Muscle of leg (tissue), 16 donors: ENCODE measurements at places on chromosomes 16 and 17. TPM values are rescaled to one million over a fixed set of nuclear protein-coding genes. Genes with fewer than 3 reads are reported as not detected.

- peaks cover 14% of the 10 kb centered on the region for H3K4me1 ChIP-seq
- DNase-seq = no peak
- H3K36me3 ChIP-seq = peaks cover 9% of the 10 kb centered on the region
Observed at GRCh38 chr16:50802961-50803360, 61.1 kb downstream of the CYLD start.

DNA sequence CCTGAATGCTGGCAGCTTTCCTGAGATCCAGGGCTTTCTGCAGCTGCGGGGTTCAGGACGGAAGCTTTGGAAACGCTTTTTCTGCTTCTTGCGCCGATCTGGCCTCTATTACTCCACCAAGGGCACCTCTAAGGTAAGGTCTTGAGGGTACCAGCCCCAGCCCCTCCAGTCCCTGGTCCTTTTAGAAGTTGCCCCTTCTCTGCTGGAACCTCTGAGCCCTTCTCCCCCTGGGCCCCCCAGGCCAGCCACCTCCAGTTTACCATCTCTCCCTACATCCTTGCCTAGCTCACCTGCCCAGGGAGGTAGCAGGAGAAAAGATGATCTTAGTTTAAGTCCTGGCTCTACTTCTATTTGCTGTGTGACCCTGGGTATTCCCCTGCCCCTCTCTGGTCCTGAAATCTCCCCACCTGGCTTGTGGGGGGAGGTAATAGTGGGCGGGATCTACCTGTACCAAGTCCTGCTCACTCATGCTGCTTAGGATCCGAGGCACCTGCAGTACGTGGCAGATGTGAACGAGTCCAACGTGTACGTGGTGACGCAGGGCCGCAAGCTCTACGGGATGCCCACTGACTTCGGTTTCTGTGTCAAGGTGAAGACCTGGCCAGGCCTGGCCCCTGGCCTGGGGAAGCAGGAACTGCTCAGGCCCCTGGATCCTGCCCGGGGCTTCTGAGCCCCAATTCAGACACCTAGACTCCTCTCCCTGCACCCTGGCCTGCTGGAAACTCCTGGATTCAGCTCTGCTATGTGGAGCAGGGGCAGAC lies 6.5 kb downstream of the GRB7 start:
- H3K27me3 ChIP-seq = peaks cover 54% of the 10 kb centered on the region
- H3K4me1 ChIP-seq = peaks cover 13% of the 10 kb centered on the region
- no peak overlapping the region for H3K4me3 ChIP-seq
- H3K36me3 ChIP-seq = no peaks in the 10 kb centered on the region
- no peak overlapping the region for H3K27ac ChIP-seq

GRCh38 chr16:29807426-29808218 lies 1.3 kb downstream of the MAZ start:
- peaks cover 38% of the 10 kb centered on the region for H3K36me3 ChIP-seq
- H3K4me3 ChIP-seq = peak overlapping the region; percentile 56
- peak; percentile 96 for DNase-seq
- H3K27me3 ChIP-seq = peaks cover 2% of the 10 kb centered on the region
- peaks cover 70% of the 10 kb centered on the region for H3K4me1 ChIP-seq
- H3K27ac ChIP-seq = peak overlapping the region; percentile 81

- no peaks in the 10 kb centered on the region for H3K4me1 ChIP-seq
- H3K4me3 ChIP-seq = no peak overlapping the region
- no peak for DNase-seq
- H3K27ac ChIP-seq = no peak overlapping the region
- H3K36me3 ChIP-seq = no peaks in the 10 kb centered on the region
- no peaks in the 10 kb centered on the region for H3K27me3 ChIP-seq
Observed at GRCh38 chr17:35069311-35069710, 5.8 kb upstream of the RFFL start.

- H3K4me3 ChIP-seq = no peak overlapping the region
- DNase-seq = no peak
- no peak overlapping the region for H3K27ac ChIP-seq
- no peaks in the 10 kb centered on the region for H3K36me3 ChIP-seq
- H3K27me3 ChIP-seq = no peaks in the 10 kb centered on the region
Observed at GRCh38 chr16:89354325-89354724, 136.0 kb downstream of the ANKRD11 start.

DNA sequence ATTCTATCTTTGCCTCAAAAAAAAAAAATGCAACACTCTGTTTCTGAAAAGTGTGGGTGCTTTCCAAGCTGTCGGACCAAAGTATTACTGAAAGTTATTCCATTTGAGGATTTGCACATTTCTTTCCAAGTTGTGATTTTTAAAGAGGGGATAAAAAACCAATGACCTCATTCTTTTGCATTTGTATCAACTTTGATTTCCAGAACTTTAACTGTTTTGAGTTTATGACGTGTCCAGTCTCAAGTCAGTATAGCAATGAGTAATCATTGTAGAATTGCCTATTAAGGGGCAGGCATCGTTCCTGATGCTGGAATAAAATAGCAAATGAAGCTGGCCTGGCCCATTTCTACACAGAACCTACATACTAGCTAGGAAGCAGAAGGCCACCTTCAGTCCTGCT lies 229.6 kb upstream of the RBFOX1 start:
- H3K36me3 ChIP-seq = no peaks in the 10 kb centered on the region
- H3K27me3 ChIP-seq = no peaks in the 10 kb centered on the region
- no peak overlapping the region for H3K27ac ChIP-seq
- DNase-seq = no peak

- peaks cover 87% of the 10 kb centered on the region for H3K27me3 ChIP-seq
- H3K27ac ChIP-seq = no peak within 1 kb of the TSS
- H3K36me3 ChIP-seq = no peaks in the 10 kb centered on the region
- DNase-seq = peak; percentile 77
- peaks cover 26% of the 10 kb centered on the region for H3K4me1 ChIP-seq
Observed at GRCh38 chr17:34579017-34579946, at the start of gene TMEM132E. TMEM132E (plus strand) TSS chr17:34579582; CDS start chr17:34581077, 1,495 bp downstream.

GRCh38 chr16:78375055-78375679 lies 275.7 kb downstream of the WWOX start:
- DNase-seq = no peak
- H3K27me3 ChIP-seq = no peaks in the 10 kb centered on the region
- peak overlapping the region; percentile 49 for H3K27ac ChIP-seq
- H3K36me3 ChIP-seq = no peaks in the 10 kb centered on the region
- peaks cover 11% of the 10 kb centered on the region for H3K4me1 ChIP-seq

- DNase-seq = no peak
- no peak overlapping the region for H3K27ac ChIP-seq
Observed at GRCh38 chr16:81813648-81814047, 34.6 kb downstream of the PLCG2 start.

DNA sequence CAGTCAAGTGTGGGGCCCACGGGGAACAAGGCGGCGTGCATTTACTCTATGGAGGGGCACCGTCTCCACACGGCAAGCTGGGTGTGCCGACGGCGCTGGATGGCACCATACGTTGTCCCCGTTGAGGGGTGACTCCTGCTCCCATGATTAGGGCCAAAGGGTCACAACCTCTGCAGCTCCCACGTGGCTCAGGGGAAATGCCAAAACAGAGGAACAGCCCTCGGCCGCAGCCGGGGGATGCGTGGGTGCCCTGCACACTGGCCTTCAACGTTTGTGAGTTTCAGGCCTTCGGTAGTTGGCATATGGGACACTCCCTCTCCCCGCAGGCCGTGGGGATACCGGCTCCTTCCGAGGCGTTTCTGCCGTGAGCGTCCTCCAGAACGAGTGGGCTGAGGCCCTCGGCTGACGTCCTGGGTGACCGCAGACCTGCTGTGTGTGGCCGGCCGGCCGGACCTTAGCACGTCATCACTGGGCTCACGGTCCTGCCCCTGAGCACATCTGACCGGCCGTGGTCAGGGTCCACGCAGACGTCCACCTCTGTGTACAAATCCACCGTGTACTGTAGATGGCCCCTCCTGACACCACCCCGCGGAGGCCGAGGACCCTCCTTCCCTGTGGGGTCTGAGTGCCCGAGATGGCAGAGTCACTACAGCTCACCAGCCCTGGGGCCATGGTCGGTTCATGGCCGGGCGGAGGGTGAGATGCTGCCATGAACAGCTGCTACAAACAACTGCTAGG lies 4.8 kb upstream of the METRNL start:
- H3K4me1 ChIP-seq = peaks cover 19% of the 10 kb centered on the region
- peaks cover 32% of the 10 kb centered on the region for H3K27me3 ChIP-seq
- no peak overlapping the region for H3K27ac ChIP-seq
- no peak overlapping the region for H3K4me3 ChIP-seq
- no peaks in the 10 kb centered on the region for H3K36me3 ChIP-seq

DNA sequence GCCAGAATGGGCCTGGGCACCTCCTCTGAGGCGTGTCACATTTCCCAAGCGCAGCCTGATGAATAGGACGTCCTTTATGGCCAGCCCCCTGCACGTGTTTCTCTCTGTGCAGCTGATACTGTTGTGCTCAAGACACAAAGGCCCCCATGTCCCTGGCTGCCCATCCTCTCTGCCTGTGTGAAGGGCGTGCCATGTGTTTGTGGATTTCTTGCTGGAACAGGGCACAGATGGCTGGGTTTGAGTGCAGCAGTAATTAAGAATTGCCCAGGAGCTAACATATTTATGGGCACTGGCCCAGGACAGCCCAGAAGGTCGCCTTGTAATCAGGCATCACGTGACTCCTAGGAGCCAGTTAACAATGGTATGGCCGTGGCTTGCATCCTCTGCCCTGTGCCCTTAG lies 181.1 kb downstream of the CCDC182 start:
- DNase-seq = no peak
- no peak overlapping the region for H3K4me3 ChIP-seq
- H3K4me1 ChIP-seq = peaks cover 16% of the 10 kb centered on the region

GRCh38 chr17:64073771-64074703 lies 53.6 kb upstream of the ICAM2 start:
- no peaks in the 10 kb centered on the region for H3K27me3 ChIP-seq
- DNase-seq = peak; percentile 41
- no peaks in the 10 kb centered on the region for H3K4me1 ChIP-seq
- H3K4me3 ChIP-seq = no peak overlapping the region

- no peaks in the 10 kb centered on the region for H3K36me3 ChIP-seq
- H3K4me1 ChIP-seq = peaks cover 3% of the 10 kb centered on the region
- no peak for DNase-seq
- H3K27ac ChIP-seq = no peak overlapping the region
- H3K4me3 ChIP-seq = no peak overlapping the region
- H3K27me3 ChIP-seq = peaks cover 2% of the 10 kb centered on the region
Observed at GRCh38 chr16:17246268-17246885, 224.4 kb downstream of the XYLT1 start.

GRCh38 chr17:6429266-6429665 lies 5.7 kb downstream of the AIPL1 start:
- H3K27me3 ChIP-seq = peaks cover 4% of the 10 kb centered on the region
- no peak overlapping the region for H3K27ac ChIP-seq
- no peak for DNase-seq
- no peaks in the 10 kb centered on the region for H3K36me3 ChIP-seq

GRCh38 chr17:43456661-43457361 lies 27.0 kb upstream of the DHX8 start:
- DNase-seq = peak; percentile 55
- peaks cover 30% of the 10 kb centered on the region for H3K4me1 ChIP-seq
- no peak overlapping the region for H3K4me3 ChIP-seq
- H3K27me3 ChIP-seq = no peaks in the 10 kb centered on the region
- no peaks in the 10 kb centered on the region for H3K36me3 ChIP-seq
- no peak overlapping the region for H3K27ac ChIP-seq

DNA sequence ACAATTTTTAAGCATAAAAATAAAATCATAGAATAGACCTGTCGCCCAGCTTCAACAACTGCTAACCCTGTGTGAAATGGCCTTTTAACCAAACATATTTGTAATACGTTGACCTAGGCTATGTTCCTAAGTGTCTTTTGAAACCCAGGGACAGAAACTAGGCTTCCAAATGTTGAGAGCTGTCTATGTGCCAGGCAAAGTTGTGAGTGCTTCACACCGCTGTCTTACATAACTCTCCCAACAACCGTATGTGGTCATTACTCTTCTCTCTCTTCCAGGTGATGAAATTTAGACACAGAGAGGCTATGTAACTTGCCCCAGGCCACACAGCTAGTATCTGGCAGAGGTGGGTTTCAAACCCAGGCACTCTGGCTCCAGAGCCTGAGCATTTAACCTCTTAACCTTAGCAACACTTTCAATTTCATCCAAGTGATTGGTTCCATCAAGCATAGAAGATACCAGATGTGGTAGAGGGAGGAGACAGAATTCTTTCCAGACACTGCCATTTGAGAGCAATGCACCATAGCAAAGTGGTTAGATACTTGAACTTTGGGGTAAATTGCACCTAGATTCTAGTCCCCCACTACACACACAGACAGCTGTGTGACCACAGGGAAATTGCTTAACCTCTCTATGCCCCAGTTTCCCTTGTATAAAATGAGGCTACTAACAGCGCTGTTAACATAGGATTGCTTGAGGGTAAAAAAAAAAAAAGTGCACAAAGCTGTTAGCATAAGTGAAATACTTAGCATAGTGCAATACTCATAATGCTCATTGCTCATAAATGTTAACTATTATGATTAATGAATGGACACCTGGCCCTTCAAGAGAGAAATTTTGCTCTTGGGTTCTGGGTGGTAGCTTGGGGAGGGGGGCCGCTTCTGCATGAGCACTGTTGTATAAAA lies 160.6 kb downstream of the IRX3 start:
- DNase-seq = no peak
- peaks cover 2% of the 10 kb centered on the region for H3K27me3 ChIP-seq
- H3K36me3 ChIP-seq = no peaks in the 10 kb centered on the region

Gene ATP2C2
- 0.13 TPM for total RNA-seq

Gene PIRT
- 0.04 TPM for total RNA-seq

Gene FOXL1
- total RNA-seq = 0.40 TPM

Gene SSTR5
- not detected for total RNA-seq

Gene C17orf67
- 1.3 TPM for total RNA-seq

Gene ABCA10
- 10.2 TPM for total RNA-seq

Gene GPR139
- not detected for total RNA-seq

Gene CRAMP1
- 7.2 TPM for total RNA-seq
